ENCODE measurements at places on chromosomes 3 and 15.

DNA sequence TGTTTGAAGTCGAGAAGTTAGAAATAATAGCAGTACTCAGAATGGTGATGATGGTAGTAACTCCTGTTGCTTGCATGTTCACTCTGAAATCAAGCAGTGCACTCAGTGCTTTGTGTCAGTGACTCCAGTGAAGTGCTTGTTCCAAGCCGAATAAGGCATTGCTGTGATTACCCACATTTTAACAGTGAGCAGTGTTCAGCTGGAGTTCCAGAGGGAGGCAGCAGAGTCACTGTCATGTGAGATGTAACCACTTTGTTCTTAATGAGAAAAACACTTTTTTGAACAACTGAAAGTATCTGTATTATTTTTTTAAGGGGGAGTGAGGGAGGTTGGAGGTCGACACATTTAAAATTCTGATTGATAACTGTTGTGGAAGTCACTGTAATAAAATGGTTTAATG is 3.7 kb downstream of the MDFIC2 start:
- peak; percentile 46 for DNase-seq

- DNase-seq, result no peak
Observed at GRCh38 chr15:65986416-65986815, 117.1 kb downstream of the RAB11A start.

- DNase-seq, result no peak
Observed at GRCh38 chr3:170178651-170179050, 2.9 kb downstream of the PHC3 start.

DNA sequence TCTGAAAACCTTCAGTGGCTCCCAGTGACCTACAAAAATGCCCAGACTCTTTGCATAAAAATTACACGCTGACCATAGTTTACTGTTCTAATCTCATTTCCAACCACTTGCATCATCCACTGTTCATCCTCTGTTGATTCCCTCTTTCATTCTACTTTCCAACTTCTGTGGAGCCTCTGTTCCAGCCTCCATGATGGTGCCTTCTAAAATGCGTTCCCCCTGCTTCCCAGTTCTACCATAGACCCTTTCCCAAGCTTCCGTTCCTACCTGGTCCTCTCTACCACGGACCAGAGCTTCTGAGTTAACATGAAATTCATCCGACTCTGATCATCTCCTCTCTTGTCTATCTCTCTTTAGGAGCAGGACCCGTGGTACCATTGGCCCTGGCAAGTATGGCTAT is 127.0 kb downstream of the THSD4 start:
- DNase-seq, result no peak

DNA sequence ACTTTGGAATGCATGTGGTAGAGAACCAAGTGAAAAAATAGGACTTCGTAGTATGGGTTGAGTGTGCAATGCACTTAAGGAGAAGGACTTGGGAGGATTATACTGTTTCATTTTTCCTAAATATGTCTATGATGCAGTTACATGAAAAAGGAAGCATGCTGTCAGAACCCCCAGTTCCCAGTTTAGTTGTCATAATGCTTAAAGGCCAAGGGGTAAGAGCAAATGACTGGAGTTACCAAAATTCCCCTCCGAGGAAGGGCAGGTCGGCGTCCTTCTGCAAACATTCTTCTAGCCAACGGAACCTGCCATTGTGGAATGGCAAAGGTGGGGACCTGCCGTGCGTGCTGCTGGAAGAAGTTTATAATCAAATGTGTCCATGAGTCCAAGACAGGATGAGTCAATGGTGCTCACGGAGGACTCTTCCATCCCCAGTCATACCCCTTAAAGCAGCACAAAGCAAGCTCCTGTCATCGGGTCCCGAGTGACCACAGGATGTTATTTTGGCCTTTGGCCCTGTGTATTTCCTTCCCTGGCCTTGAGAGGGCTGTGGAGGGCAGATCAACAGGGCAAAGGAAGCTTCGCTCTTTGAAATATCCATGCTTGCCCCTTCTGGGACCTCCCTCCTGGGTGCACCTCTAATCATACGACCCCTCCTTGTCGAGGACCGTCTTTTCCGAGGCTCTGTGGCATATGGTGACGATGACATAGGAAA is 93.2 kb downstream of the SLCO3A1 start:
- no peak for DNase-seq

DNA sequence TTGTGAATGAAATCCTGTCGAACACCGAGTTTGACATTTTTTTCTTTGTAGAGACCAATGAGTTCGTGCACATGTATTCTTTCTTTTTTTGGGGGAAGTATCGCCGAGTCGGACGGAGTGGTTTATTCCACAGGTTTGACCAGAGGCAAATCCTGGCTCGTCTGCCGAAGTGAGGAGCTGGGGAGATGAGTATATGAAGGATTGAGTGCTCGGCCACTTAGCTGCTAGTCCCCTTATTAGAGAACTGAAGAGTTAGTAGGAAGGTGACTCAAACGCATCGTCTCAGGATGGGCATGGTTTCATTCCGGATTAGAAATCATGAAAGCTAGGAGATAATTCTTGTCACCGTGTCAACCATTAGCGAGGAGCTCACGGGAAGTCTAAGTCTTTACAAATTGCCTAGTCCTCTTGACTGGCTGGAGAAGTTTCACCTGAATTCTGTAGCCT is 154.7 kb upstream of the GOLIM4 start:
- no peak for DNase-seq

GRCh38 chr3:126419151-126419703 is 24.5 kb downstream of the CFAP100 start:
- no peak for DNase-seq

DNA sequence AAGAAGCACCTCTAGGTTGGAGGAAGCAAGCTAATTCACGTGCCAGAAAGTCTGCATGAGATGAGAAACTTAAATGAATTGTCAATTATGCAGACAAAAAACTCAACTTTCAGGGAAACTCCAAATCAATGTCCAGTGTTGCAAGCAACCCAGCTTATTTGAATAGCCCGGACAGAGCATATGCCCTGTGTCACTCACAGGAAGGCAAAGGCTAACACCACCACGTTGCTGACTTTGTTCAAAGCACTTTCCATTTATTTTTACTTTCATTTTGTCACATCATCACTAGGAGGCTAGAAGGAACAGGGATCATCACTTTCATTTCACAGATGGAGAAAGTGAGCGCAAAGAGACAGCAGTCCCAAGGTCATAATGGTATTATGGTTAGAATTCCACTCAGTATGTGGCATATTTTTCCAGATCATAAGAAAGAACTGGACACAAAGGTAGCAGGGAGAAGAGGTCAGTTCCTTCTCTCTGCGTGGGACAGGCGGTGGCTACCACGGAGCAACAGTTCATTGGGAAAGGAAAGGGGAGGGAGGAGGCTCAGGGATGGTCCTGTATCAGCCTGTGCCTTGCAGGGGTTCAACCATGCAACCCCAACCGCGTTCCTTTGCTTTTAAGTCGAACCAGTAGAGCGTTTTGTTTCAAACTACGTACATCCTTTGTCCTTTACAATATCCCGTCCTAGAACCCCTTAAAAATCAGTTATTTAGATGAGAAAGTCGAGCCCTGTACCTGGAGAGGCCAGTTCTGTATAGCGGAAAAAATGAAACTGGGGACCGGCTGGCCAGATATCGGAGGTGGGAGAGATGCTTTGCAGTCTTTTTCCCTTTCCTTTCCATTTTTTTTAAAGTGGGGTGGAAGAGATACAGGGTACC is 1.1 kb downstream of the HEG1 start:
- DNase-seq, result no peak

DNA sequence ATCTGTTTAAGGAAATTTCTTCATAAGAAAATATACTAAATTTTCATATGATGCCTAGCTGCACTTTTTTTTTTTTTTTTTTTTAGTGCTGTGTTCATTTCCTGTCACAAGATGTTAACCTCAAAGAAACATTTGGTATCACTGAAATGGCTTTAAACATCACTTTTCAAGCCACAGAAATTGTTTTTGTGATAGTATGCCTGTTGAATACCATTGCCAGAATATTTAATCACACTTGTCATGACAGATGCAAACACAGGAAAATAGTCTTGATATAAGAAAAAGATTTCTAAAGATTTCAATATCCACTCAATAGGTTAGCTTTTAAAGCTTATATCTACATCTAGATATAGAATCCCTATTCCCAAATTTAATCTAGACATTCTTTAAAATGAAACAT is 608.5 kb upstream of the AGTR1 start:
- DNase-seq, result no peak

- DNase-seq, result no peak
Observed at GRCh38 chr15:79617071-79617470, 184.9 kb downstream of the MINAR1 start.

GRCh38 chr3:8492744-8493511 is 8.7 kb upstream of the LMCD1 start:
- no peak for DNase-seq

Data from dorsolateral prefrontal cortex (tissue), 122 donors.